ENCODE measurements at places on chromosomes 3 and 15. TPM values are rescaled to one million over a fixed set of nuclear protein-coding genes. Genes with fewer than 3 reads are reported as not detected.

The DLEC1 gene
- total RNA-seq, result 0.82 TPM

The CLASP2 gene
- 52.9 TPM for total RNA-seq

DNA sequence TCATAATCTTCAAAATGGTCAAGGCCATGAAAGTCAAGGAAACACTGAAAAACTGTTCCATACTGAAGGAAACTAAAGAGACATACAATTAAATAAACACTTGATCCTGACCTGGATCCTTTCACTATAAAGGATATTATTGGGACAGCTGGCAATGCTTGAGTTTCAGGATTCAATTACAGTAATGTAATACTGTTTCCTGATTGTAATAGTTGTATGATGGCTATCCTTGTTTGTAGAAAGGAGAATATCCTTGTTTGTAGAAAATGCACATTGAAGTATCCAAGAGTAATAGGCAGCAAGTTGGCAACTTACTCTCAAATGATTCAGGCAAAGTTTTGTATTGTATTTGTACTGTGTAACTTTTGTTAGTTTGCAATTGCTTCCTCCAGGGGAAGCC, 4.6 kb downstream of the CIDEC start:
- DNase-seq, result no peak

- DNase-seq, result no peak
Observed at GRCh38 chr3:98531622-98532274, at the start of gene GPR15. GPR15 (plus strand) TSS chr3:98531978; CDS start chr3:98532034, 56 bp downstream.

GRCh38 chr3:195551381-195551978, 8.4 kb upstream of the PPP1R2 start:
- DNase-seq, result peak; percentile 44

GRCh38 chr15:98513428-98513986, 134.8 kb upstream of the IGF1R start:
- DNase-seq, result no peak

Measured in left cardiac atrium (tissue), 4 donors.